Fibroblast of villous mesenchyme (primary cell): ENCODE measurements at places on chromosomes 2 and 18.
A peak's percentile ranks its signal among the peaks of the same experiment; 100 is the strongest.

DNA sequence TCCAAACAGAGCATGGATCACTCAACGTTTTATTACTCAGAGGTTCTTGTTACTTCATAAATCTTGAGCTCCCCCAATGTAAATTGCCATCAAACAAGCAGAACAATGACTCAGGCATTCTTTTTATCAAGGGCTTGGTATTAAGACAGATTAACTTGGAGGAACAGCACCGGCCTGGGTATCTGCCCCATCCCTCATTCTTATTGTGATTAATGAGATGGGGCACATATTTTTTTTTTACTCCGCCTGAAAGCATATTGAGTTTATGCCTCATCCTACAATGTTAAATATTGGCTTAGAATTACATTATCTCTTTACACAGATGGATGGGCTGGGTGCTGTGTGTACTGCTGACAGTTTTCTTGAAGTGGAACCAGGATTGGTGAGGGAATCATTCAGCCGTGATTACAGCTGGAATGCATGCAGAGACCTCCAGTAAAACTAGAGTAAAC lies 387.3 kb downstream of the CLIP4 start:
- no peak for DNase-seq

- peak; percentile 89 for DNase-seq
These were observed 256.5 kb downstream of the TGIF1 start for GRCh38 chr18:3706279-3707097.

DNA sequence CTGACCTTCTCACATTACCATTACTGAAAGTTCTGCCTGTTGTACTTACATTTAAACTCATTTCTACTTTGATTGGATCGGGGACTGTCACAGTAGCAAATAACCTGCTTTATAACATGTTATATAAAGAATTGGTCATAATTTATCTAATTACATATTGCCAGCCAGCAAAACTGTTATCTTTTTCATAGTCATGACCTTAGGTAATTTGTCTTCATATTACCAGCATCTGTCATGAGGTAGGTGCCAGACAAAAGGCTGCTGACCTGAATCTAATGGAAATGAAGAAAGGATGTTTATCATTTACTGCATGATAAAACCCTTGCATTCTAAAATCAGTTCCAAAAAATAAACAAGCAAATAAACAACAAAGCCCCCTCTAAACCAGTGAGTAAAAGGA lies 89.4 kb upstream of the LRP1B start:
- DNase-seq, result no peak

- no peak for DNase-seq
These were observed 66.5 kb downstream of the SETBP1 start for GRCh38 chr18:44747157-44747556.

DNA sequence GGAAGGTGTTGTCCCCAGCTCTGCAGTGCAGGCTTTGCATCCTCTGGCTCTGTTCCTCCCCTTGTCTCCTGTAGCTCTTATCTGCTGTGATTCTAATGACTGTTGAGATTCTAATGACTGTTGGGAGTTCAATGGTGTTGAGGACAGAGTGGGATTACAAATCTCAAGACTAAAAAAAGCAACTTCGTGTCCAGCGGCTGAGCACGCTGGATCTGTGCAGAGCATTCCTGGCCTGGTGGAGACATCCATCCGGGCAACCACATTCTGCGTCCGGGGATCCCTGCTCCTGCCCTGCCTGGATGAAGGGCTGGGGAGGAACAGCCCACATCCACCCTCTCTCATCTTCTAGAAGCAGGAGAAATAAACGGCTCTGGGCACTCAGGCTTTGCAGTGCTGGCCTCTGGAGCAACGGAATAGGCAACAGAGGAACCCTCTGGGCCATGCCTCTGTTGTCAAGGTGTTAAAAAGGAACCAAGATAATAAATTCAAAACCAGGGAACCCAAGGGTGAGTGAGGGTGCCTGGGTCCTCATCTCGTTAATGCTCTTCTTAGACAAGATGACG lies 106.7 kb upstream of the ASB18 start:
- no peak for DNase-seq

DNA sequence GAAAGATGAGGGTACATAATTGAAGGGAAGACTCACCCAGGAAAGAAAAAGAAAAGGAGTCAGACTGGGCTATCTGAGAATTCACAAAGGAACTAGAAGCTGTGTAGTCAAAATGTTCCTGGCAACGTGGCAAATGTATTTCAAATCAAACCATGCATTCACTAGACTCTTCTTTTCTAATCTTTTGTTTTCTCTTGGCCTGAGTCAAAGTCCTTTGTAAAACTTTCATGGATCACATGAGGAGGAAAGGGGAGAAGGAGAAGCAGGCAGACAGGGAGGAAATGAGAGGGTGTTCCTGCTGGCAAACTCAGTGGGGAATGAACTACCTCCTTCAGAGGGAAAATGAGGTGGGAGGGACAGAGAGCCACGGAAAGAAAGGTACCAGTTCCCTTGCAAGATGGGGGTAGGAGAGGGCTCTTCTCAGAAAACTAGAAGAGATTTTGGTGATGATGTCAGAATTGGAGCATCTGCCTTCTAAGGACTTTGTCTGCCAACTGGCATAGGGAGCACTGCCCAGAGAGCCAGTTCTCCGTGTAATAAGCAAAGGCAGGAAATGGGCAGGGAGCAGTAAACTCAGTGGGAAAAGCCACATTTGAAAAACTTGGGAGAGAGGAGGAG lies 51.4 kb downstream of the SLC8A1 start:
- DNase-seq, result no peak
